ENCODE measurements at places on chromosomes 16 and 17. TPM values are rescaled to one million over a fixed set of nuclear protein-coding genes. Genes with fewer than 3 reads are reported as not detected.

GRCh38 chr17:66353937-66354401 is 51.6 kb downstream of the PRKCA start:
- DNase-seq = no peak

- peak; percentile 85 for DNase-seq
Observed at GRCh38 chr17:19867079-19867328, 732 bp downstream of the ULK2 start.

The OSGIN1 gene
- 7.2 TPM for total RNA-seq

The MYADML2 gene
- total RNA-seq = 3.5 TPM

DNA sequence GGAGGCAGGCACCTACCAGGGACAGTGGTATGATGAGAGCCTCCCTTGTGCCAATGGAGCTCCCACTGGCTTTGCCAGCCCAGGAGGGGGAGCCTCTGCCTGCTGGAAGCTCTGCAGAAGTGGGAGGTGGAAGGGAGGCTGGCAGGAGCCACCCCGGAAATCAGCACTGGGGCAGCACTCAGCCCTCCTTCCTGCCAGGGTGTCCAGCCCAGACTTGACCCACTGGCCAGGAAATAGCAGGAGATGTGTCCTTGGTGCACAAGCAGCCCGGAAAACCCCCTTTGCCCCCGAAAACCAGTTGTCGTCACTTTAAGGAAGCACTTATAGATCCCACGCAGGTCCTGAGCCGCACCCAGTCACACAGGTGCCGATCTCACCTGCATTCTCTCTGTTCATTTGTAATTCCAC is 49.3 kb upstream of the CACNG4 start:
- DNase-seq = no peak

- no peak for DNase-seq
Observed at GRCh38 chr17:20225162-20226115, 216.3 kb downstream of the SPECC1 start.

- DNase-seq = no peak
Observed at GRCh38 chr17:67171560-67171959, 73.4 kb downstream of the HELZ start.

DNA sequence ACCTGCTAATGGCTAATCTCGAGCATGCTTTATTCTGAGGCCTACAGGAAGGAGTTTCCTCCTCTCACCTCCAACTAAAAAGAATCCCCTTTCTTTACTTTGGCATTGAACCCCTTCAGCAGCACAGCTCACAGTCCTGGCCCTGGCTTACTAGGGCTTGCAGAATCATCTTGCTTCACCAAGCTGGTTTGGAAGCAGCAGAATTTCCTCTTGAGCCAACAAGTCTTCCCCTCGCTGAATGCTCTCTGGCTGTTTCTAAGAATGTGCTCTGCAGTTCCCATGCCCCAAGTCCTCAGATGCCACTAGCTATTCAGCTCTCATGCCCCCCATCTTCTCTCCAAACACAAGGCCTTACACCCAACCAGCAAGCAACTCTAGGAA is 271.2 kb downstream of the NTN1 start:
- DNase-seq = no peak

GRCh38 chr16:87691686-87692079 is 74.1 kb downstream of the KLHDC4 start:
- DNase-seq = no peak

GRCh38 chr17:59725691-59726090 is 18.2 kb downstream of the VMP1 start:
- no peak for DNase-seq

GRCh38 chr16:83940630-83941378 is 12.2 kb upstream of the OSGIN1 start:
- DNase-seq = no peak

DNA sequence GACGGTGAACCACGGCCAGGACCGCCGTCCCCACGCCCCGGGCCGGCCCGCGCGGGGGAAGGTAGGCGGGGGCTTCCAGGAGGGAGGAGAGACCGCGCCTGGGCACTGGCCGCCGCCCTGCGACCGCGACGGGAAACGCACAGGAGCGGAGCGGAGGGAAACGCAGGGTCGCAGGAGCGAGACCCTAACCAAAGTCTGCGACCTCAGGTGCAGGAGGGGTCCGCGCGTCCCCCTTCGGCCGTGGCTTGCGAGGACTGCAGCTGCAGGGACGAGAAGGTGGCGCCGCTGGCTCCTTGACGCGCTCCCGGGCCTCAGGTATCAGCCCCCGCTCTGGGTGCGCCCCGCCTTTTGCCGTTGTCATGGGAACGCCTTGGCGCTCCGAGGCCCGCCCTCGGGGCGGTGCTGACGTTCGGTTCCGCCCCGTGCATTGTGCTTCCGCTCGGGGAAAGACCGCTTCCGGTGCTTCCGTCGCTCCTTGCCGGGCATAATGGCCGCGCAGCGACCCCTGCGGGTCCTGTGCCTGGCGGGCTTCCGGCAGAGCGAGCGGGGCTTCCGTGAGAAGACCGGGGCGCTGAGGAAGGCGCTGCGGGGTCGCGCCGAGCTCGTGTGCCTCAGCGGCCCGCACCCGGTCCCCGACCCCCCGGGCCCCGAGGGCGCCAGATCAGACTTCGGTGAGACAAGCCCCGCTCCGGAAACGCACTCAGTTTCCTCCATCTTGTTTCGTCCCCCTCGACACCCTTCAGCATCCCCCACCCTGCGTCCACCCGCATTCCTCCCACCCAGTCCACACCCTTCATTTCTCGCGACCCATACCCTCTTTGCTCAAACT is at the start of gene OVCA2:
OVCA2 (plus strand) TSS at position 462 of the 829 bp plus-strand sequence; CDS start at position 488, 26 bp downstream.
- DNase-seq = peak; percentile 96

- peak; percentile 90 for DNase-seq
Observed at GRCh38 chr17:43024407-43025289, at the start of gene RND2. RND2 (plus strand) TSS chr17:43025231; CDS start chr17:43025348, 117 bp downstream.

- peak; percentile 74 for DNase-seq
Observed at GRCh38 chr17:38898812-38899348, 26.5 kb upstream of the LASP1NB start.

The CALB2 gene
- total RNA-seq = 0.30 TPM

The NEUROD2 gene
- total RNA-seq = not detected

The LRRC36 gene
- not detected for total RNA-seq

DNA sequence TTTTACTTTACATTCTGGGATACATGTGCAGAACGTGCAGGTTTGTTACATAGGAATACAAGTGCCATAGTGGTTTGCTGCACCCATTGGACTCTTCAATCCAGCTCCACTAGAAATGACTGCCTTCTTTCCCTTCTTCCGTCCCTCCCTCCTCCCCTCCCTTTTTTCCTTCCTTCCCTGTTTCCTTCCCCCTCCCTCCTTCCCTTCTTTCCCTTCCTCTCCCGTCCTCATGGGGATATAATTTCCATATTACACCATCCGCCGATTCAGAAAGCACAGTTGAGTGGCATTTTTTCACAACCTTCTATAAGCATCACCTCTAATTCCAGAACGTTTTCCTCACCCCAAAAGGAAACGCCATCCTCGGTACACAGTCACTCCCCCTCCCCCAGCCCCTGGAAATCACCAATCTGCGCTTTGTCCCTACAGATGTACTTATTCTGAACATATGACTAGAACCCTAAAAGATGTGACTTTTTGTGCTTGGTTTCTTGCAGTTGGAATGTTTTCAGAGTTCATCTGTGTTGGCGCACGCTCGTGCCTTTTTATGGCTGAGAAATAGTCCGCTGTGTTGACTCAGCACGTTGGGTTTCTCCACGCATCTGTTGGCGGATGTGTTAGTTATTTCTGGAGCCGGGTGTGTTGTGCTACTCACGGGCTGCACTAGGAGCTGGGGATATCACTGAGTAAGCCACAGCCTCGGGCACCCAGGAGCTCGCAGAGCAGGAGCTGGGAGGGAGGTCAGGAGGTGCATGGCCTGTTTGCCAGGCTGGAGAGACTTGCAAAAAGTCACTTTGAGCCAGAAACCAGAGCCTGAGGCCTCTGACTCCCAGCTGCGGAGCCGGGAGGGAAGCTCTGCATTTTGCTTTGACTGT is 336.4 kb downstream of the SEC14L1 start:
- DNase-seq = peak; percentile 75

- DNase-seq = no peak
Observed at GRCh38 chr17:56144223-56144622, 9.1 kb upstream of the ANKFN1 start.

DNA sequence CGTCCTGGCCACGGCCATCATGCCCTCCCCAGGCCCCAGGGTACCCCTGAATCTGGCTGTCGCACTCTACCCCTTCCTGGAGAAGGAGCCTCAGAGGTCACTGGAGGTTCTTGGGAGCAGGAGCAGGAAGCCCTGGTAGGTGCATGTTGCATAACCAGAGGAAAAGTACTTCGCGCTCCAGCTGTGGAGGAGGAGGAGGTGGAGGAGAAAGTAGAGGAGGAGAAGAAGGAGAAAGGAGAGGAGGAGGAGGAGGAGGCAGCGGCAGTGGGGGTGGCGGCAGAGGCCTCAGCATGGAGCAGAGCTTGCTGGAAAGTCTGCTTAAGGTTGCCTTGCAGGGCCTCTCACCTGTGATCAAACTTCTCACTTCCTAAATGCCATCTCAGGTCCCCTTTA is 61.8 kb downstream of the BAIAP2 start:
- no peak for DNase-seq

The MYH2 gene
- total RNA-seq = not detected

GRCh38 chr16:80045861-80046260 is 445.3 kb upstream of the MAF start:
- DNase-seq = no peak

- no peak for DNase-seq
Observed at GRCh38 chr17:2693561-2694380, 17.8 kb downstream of the CLUH start.

GRCh38 chr16:7227229-7227721 is 105.4 kb upstream of the RBFOX1 start:
- no peak for DNase-seq

DNA sequence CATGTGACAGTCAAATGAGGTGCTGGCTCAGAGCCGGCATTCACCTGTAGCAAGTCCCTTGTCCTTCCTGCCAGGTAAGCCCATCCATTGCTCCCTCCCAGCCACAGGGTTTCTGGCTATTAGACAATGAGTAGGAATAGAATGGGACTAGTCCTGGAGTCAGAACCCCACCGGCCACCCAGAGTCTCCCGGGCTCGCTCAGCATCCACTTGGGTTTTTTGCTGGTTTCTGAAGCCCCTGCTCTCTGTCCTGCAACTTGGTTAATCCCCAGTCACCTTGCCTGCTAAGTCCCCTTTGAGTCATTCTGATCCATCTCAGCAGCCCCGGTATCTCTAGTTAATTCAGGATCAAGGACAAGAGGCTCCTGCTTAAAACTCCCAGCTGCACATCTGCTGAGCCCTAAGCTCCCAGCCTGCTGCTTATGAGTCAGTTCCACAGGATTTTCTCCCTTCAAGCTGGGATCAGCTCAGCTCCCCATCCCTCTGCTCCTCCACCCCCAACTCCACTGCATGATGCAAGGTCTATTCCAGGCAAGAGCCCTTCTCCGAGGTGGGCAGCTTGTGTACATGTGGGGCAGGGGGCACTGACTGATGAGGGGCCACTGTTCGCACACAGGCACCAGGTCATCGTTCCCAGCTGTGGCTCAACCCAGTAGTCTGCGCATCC is 19.9 kb upstream of the MRPS23 start:
- no peak for DNase-seq

GRCh38 chr17:17999364-18000029 is 26.8 kb downstream of the DRC3 start:
- no peak for DNase-seq

DNA sequence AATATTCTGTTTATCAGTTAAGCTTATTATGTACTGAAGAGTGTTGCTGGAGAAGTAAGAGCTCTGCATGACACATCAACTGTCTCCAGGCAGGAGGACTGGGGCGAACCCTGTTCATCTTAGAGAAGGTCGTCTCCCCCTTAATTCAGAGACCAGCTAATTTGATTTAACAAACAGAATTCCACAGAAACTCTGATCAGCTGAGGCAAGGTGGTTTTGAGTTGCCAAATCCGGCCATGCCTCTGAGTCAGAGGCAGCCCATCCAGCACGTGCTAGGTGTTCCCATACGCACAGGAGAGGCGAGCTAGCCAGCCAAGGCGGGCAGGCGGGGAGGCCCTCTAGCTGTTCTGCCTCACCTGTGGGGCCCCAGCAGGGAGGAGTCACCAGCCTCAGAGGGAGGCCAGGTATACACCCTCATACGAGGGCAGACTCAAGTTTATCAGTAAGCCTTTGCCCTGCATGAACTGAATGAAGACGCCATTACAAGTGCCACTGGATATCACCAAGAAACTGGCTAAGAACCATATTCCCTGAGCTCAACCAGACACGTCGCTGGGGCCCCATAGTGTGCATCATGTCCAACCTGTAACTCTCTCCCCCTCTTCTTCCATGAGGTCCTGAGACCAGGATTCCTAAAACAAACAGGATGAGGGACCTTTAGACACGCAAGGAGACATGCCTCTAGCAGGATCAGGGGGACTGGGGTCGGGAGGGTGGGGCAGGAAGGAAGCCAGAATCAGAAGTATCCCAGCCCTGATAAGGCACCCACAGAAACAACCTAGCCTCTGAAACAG is 25.7 kb downstream of the STAT5A start:
- DNase-seq = no peak

DNA sequence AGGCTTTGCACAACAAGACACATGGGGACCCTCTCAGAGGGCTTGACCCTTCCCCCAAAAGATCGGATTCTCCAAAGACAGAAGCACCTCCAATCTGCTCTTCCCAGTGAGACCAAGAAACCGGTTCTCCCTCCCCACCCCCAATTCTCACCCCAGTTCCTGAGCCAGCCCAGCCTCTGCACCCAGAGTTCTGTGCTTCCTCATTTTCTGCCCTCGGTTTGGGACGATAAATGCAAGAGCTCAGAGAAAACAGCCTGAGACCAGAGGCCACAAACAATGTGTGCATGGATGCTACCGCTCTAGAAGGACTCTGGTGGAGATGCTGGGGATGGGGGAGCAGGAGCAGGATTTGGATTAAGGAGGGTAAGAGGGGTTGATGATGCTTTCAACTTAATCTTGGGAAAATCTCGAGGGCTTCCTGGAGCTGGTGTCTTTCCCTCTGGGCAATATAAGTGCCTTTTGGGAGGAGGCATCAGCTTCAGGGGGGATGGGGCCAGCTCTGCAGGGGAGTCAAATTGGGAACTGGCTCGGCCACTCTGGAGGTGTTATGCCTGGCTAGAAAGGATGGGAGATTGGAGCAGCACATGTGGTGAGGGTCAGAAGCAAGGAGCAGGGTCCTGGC is 6.0 kb downstream of the KRT15 start:
- no peak for DNase-seq

DNA sequence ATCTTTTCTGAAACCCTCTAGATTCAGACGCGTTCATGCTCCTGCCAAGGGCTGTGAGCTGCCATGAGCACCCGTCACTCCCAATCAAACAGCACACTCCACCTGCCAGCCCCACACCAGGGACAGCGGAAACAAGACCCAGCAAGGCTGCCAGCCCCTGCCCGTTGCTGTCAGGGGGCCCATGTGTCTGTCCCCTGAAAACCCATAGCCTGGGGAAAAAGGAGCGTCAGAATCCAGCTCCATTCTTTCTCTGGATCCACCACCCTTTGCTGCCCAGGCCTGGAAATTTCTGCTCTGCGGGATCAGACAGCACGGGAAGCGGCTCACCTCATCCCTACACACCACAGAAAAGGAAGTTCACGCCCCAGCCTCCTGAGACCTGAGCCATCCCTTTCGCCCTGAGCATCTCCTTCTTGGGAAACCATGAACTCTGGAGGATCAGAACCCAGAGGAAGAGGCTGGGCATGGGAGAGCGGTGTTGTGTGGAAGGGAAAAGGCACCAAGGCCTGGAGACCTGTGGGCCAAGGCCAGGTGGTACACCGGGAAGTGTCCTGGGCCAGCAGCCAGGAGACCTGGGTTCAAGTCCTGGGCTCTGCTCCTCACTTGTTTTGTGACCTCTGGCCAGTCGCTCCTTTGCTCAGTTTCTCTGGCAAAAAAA is 51.5 kb upstream of the RCVRN start:
- no peak for DNase-seq

- DNase-seq = no peak
Observed at GRCh38 chr16:12340151-12340733, 363.7 kb downstream of the SNX29 start.
